ENCODE measurements at places on chromosomes 6 and 20.

- no peak for DNase-seq
Observed at GRCh38 chr20:37796733-37797132, 102.9 kb downstream of the CTNNBL1 start.

GRCh38 chr6:150227281-150227680 is 84.4 kb downstream of the PPP1R14C start:
- no peak for DNase-seq

DNA sequence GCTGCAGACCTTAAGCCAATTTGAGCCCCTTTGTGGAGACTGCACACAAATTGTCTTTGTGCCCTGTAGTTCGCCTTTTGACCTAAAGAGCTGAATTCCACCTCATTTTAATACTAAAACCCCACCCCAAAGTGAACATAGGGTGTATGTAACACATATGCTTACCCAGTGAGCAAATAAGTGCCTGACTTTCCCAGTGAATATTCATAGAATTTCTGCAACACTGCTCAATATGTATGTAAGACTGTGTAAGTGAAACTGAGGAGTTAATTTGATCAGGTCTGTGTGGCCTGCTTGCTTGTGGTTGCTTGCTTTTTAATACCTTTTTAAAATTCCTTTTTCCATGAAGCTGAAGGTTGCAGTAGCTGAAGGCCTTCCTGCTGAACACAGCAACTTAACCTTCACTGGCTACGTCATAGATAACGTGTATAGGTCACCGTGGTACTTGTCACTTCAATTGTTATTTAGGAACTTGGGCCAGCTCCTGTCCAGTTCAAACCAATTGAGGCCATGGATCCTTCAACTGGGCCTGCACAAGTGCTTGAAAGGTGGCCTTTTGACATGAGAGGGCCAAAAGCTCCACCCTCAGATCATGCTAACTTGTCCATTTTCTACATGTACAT is 131.7 kb upstream of the BTBD3 start:
- DNase-seq: no peak

DNA sequence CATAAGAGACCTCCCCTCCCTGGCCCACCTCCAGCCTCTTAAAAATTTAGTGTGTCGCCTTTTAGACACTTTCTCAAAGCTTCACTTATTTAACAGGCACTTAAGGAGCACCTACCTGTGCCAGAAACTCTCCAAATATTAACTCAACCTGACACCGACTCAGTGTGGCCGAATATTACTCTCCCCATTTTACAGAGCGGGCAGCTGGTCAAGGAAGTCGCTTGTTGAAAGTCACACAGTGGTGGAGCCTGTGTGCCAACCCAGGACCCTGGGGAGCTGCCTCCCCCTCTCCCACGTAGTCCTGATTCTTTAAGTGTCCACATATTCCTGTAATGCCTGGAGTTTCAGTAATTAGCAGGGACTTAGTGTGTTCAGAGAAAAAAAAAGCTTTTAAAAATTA is 1.0 kb upstream of the PMEPA1 start:
- no peak for DNase-seq

Measured in A549 (cell line).